ENCODE measurements at places on chromosomes 12 and 14. TPM values are rescaled to one million over a fixed set of nuclear protein-coding genes. Genes with fewer than 3 reads are reported as not detected.

The RPS6KL1 gene
- 1.9 TPM for total RNA-seq

The KCNK10 gene
- total RNA-seq, result not detected

The TDRD9 gene
- not detected for total RNA-seq

The FAM222A gene
- 2.0 TPM for total RNA-seq

The ANO2 gene
- total RNA-seq, result 0.89 TPM

The RFLNA gene
- total RNA-seq, result not detected

The AKAP5 gene
- total RNA-seq, result 0.16 TPM

The ARMH4 gene
- total RNA-seq, result not detected

The MYH6 gene
- total RNA-seq, result not detected

The MYL6 gene
- total RNA-seq, result 784 TPM

DNA sequence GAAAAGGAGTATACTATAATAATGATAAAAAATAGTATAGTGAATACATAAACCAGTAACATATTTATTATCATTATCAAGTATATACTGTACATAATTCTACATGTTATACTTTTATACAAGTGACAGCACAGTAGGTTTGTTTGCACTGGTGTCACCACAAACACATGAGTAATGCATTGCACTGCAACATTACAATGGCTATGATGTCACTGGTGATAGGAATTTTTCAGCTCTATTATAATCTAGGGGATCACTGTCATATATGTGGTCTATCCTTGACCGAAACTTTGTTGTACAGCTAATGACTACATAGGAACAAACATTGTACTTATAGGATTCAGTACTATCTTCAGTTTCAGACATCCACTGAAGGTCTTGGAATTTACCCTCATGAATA, 165.8 kb upstream of the SYT1 start:
- DNase-seq, result no peak

DNA sequence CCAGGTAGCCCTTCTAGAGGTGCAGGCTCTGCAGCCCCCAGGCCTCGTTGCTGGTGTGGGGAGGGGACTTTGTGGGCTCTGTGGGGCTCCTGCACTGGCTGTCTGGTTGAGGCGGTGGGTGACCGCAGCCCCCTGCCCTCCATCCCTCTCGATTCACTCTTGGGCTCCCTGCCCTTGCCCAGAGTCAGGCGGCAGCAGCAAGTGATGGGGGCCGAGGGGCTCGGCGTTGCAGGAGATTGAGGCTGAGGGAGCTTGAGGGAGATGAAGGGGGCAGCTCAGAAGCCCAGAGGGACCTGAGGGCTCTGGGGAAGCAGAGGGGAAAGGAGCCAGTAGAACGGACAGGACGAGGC, 9.5 kb upstream of the LRTM2 start:
- DNase-seq, result no peak

DNA sequence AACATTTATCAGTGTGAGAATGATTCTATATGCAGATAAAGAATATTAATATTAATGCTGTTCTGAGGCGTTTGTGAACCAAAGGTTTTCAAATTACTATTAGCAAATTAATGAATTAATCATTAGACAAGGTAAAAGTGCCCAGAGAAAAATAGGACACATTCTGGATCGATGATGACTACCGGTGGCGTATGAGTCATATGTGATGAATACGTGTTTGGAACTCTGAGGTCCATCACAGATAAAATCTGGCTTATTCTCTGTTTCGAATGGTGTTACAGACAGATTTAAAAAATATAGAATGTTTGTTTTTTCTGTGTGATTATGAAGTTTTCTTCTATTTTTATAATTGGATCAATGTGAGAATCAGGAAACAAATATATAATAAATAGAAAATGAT, 79.2 kb upstream of the RTL1 start:
- DNase-seq, result no peak

DNA sequence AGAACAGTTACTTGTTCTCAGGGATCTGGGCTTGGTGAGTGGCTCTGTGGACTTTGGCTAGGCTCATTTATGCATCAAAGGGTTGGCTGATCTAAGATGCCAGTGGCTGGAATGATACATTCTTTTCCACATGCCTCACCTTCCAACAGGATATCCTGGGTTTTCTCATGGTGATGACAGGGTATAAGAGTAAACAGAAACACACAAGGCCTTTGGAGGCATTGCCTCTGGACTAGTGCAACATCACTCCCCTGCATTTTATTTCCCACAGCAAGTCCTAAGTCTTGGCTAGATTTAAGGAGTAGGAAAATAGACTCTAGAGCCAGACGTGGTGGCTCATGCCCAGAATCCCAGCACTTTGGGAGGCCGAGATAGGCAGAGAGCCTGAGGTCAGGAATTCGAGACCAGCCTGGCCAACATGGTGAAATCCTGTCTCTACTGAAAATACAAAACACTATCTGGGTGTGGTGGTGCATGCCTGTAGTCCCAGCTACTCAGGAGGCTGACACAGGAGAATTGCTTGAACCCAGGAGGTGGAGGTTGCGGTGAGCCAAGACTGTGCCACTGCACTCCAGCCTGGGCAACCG, 47.9 kb downstream of the RPH3A start:
- DNase-seq, result no peak

- no peak for DNase-seq
Measured at GRCh38 chr14:96736439-96736838, 60.7 kb upstream of the VRK1 start.

DNA sequence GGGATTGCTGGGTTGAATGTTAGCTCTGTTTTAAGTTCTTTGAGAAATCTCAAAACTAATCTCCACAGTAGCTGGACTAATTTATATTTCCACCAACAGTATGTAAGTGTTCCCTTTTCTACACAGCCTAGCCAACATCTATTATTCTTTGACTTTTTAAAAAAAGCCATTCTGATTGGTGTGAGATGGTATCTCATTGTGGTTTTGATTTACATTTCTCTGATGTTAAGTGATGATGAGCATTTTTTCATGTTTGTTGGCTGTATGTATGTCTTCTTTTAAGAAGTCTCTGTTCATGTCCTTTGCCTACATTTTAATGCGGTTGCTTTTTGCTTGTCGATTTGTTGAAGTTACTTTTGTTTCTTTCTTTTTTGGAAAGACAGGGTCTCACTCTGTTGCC, 301.1 kb upstream of the OR4E1 start:
- DNase-seq, result no peak

GRCh38 chr14:80135305-80136088, 75.8 kb downstream of the DIO2 start:
- DNase-seq, result no peak

DNA sequence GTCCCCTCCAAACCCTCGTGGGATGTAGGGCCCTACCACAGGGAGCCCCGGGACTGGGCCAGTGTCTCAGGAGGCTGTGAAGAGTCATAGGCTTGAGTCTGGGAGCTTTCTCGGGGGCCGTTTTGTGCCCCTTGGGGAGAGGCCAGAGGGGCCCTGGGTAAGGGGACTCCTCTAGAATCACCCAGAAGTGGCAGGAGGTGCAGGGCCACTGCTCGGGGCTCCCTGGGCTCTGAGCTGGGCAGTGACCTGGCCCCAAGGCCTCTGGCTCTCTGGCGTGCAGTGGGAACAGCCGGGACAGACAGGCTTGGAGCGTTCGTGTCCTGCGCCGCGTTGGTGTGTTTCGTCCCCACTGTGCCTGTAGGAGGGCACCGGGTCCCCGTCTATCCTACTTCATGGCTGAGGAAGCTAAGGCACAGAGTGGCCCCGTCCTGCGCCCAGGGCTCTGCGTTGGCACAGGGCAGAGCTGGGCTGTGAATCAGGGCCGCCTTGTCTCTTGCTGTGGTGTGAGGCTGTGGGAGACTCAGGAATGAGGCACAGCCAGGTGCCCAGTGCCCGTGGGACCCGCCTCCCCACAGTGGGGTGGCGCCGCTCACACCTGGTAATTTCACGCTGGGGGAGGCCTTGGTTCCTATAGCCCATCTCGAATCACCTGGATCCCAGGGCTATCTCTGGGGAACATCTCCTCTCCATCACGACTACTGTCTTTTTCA, 23.8 kb upstream of the KIF26A start:
- peak; percentile 3 for DNase-seq

DNA sequence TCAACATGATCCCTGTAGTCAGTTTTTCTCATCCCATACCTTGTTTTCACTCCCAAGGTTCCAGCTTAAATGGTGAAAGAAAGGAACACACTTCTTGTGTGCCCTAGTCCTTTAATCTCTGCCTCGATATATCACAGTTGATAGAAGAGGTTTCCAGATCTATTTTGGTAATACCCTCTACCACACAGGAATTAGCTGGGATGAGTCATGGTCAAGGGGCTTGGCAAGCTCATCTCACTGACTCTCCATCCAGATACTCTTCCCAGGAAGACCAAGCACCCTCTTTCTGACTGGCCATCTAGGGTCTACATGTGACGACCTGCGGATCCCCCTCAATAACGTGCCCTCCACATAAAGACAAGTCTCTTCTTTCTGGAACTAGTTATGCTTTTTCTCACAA, 277.9 kb downstream of the ITPR2 start:
- DNase-seq, result no peak

- no peak for DNase-seq
Measured at GRCh38 chr12:101087920-101088319, 122.1 kb downstream of the SLC5A8 start.

DNA sequence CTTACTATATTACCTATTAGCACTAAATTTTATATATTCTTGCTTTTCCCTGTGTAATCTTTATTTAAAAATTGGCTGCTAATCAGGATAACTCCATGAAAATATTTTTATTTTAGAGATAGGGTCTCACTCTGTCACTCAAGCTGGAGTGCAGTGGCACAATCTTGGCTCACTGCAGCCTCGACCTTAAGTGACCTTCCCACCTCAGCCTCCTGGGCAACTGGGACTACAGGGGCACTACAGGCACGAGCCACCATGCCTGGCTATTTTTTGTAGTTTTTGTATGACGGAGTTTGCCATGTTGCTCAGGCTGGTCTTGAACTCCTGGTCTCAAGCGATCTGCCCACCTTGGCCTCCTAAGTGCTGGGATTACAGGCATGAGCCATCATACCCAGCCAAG, 32.4 kb upstream of the VCPKMT start:
- no peak for DNase-seq

GRCh38 chr14:88952901-88953300, 128.4 kb downstream of the TTC8 start:
- DNase-seq, result no peak

DNA sequence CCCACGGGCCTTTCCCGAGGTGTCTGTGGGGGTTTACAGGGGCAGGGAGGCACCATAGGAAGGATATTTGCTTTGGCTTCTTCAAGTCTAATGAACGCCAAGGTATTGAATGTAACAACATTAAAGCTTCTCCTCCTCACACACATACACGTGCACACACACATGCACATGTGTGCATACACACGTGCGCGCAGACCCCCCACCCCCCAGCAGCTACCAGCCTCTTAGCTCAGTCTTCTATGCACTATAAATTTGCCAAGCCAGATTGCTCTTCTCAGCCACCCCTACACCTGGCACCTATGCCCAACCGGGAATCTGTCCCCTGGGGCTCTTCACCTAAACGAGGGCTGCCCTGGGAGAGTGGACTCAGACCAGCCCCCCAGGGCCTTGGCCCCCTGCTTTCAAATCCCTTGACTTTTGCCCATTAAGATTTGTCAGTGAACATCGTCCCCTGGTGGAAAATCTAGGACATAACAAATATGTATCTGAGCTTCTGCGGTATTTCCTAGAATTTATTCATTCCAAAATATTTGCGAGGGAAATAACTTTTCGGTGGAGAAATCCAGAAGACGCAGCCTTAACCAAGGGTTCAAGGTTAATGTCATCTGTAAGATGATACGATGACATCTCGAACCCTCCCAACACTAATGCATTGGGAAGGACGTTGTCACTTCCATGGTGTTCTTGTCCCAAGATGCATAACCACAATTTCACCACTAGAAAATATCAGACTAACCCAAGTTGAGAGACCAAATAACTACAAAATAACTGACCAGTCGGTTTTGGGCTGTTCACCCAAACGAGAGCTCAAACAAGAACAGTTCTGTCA, 330.4 kb downstream of the MED13L start:
- DNase-seq, result no peak

DNA sequence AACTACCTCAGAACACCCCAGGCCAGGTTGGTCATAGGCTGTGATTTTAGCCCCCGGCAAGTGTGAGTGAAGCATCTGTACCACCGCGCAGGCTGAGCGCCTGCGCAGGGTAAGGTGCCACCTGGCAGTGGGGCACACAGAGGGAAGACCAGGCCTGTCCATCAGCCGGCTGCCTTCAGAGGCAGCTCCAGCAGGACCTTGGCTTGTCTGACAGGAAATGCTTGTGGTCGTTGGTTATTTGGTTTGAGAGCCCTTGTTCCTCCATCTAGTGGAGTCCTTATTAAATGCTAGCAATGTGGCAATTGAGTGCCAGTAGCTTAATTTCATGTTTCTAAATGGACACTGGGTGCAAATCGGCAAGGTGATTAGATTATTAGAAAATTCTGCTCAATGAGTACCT, 27.5 kb downstream of the SLC25A29 start:
- no peak for DNase-seq

- no peak for DNase-seq
Measured at GRCh38 chr12:90254796-90255195, 546.2 kb upstream of the ATP2B1 start.

GRCh38 chr14:100827101-100828021, 1.4 kb downstream of the MEG3 start:
- DNase-seq, result no peak

DNA sequence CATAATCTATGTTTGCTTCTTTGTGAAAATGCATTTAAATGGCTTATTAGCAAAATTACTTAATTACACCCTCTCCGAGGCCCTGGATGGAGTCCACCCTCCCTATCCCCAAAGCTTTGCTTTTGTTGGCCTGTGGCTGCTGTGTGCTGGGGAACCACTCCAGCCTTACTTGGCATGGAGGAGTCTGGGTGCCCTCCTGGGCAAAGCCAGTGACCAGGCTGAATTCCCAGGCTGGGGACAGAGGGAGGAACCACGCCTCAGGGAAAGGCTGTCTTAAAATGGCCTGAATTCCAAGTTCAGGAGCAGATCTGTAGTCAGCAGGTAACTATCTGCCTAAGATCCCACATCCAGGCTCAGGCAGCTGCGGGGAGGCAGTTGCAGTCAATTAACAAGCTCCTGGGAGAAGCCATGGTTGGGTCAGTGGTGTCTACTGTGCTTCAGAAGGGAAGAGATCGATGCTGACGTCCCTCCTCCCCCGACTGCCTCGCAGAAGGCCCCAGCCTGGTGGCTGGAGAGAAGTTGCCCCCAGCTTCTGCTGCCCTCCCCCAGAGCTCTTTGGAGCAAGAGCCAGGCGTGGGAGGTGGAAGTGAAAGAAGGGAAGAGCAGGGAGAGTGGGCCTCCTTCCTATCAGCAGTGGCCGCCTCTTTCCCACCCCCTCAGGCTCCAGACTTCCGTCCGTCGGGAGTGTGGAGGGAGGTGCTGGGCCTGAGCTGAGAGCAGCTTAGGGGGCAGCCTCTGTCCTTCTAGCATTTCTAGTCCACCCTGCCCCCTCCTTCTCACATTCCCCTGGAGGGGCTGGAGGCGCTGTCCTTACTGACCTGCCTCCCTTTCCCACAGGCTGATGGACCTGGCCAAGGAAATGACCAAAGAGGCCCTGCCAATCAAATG, 11.3 kb downstream of the VASH1 start:
- DNase-seq, result no peak

Data from T-helper 17 cell (primary cell).